Omental fat pad (tissue), 4 donors: ENCODE measurements at places on chromosomes 5 and 9.

DNA sequence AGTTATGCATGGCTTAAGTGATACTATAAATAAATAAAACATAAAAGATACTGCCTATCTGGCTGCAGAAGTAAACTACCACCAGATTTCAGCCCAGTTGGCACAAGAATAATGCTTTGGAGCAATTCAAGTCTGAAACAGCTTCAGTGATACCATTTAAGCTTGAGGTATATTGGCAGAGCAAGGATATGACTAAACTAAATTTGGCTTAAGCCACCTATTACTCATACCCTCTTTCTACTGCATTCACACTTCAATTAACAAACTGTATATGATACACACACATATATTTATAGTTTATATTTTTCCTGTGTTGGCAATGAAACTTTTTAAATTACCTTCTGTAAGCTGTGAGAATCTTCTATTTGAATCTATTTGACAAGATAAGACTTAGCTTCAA, 431.9 kb downstream of the ANXA1 start:
- no peak for DNase-seq

DNA sequence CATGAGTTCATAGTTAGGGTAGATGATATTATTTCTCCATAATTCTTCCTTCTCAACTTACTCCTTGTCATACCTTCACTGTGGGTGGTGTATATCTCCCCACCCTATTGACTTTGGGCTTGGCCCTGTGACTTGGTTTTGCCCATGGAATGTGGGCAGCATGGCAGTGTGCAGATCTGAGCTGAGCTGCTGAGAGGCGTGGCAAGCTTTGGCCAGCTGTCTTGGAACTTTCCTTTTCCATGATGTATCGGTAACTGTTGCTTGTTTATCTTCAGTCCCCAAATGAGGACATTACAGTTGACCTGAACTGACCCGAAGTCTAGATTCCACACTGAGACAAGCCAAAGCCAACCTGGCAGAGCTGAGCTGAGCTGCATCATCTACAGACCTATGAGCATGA, 70.4 kb downstream of the RALGPS1 start:
- DNase-seq: no peak

DNA sequence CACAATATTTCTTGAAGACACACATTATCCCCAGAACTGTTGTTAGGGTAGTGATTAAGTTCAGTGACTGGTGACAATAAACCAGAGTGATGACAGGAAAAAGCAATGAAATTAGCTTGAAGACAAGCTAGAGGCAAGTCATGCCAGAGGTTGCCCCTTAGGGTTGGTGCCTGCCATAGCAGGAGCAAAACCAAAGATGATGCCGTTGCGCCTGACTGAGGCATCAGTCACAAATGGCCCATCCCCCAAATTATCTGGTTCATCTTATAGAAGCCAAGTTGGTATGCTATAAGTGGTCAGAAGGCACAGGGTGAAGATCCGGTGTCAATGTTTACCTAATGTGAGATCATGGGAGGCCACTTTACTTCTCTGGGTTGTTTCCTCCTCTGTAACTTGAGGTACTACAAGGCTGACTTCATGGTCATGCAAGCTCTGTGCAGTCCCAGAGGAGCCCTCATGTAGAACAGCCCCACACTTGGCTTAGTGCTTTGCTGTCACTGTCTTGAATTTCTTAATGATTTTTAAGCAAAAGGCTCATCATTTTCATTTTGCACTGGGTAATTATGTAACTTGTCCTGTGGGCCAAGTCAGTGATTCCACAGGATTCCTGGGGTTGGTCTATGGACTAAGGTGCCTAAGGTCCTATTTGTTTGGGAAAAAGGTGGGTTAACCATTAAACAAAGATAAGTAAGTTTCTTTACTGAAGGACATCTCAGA, 211.3 kb downstream of the MAN2A1 start:
- DNase-seq: no peak

- DNase-seq: no peak
Measured at GRCh38 chr5:33465120-33465519, 24.4 kb downstream of the TARS1 start.

- no peak for DNase-seq
Measured at GRCh38 chr5:122295138-122295537, 16.9 kb upstream of the SNCAIP start.

- no peak for DNase-seq
Measured at GRCh38 chr5:180586870-180587269, 4.4 kb downstream of the SCGB3A1 start.

GRCh38 chr9:88538311-88539085, 3.5 kb downstream of the NXNL2 start:
- DNase-seq: no peak

DNA sequence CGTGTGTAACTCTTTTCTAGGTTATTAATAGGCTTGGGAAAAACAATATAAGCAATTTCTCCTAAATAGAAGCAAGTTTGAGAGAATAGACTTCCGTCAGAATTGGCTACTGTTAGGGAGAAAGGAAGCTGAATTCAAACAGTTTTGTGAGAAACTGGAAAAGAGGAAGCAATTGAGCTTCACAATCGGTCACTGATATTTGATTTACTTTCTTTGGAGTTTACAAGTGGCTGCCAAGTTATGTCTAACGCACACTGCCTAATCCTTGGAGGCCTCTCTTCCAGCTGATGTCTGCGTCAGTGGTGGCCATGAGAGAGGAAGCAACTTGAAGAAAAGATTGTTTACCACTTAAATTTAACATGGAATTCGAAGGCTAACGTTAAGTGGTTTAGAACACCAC, 319.5 kb downstream of the ADGRV1 start:
- DNase-seq: no peak

- no peak for DNase-seq
Measured at GRCh38 chr5:77973253-77973609, 197.1 kb upstream of the TBCA start.

- no peak for DNase-seq
Measured at GRCh38 chr5:93658044-93658443, 75.0 kb downstream of the NR2F1 start.

DNA sequence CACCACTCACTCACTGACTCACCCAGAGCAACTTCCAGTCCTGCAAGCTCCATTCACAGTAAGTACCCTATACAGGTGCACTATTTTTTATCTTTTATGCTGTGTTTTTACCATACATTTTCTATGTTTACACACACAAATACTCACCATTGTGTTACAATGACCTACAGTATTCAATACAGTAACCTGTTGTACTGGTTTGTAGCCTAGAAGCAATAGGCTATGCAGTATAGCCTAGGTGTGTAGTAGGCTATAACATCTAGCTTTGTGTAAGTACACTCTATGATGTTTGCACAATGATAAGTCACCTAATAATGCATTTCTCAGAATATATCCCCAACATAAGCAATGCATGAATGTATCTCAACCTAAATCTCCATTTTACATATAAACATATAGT, 541.1 kb downstream of the NR2F1-AS1 start:
- no peak for DNase-seq

DNA sequence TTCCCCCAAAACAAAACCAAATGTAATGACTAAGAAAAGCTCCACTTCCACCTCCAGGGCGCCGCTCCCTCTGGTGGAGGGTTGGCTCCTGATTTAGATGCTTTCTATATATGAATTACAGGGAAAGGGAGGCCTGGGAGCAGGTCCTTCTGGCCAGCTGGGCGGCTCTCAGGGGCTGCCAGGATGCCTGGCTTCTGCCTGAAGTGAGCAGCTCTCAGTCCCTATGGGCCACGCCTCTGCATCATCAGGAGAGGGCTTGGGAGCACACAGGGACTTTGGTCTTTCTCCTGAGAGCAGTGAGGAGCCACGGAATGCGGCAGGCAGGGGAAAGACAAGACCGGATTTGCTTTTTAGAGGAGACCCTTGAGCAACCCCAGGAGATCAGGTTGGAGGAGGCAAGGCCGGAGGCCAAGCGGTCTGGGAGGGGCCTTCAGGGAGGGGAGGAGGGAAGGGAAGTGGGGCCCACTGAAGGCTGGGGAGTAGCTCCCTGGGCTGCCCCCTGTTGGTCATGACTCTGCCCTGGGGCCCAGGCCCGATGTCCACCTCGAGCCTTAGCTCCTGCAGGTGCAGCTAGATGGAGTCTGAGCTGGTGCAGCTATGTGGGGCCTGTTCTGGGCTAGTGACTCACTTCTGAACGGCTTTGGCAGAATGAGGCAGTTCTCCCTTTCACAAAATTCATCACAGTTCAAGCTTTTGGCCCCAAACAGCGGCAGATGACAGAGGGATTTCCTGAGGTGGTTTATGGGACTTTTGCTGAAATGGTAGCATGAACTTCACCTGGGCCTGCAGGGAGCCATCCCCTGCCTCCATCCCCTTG, 11.3 kb upstream of the GRHPR start:
- no peak for DNase-seq

DNA sequence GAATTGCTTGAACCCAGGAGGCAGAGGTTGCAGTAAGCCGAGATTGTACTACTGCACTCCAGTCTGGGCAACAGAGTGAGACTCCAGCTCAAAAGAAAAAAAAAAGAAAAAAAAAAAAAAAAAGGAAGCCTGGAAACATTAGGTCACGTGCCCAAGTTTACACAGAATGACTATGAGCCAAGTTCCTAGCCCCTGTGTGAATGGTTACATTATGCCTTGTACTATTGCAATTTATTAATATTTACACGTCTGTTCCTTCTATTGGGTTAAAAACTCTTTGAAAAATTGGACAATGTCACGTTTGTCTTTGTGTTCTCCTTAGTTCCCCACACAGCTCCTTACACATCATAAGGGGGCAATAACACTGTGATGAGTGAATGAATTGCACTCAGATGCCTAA, 33.5 kb upstream of the SLC28A3 start:
- DNase-seq: no peak

GRCh38 chr5:96259151-96259772, 173.8 kb downstream of the PCSK1 start:
- no peak for DNase-seq

DNA sequence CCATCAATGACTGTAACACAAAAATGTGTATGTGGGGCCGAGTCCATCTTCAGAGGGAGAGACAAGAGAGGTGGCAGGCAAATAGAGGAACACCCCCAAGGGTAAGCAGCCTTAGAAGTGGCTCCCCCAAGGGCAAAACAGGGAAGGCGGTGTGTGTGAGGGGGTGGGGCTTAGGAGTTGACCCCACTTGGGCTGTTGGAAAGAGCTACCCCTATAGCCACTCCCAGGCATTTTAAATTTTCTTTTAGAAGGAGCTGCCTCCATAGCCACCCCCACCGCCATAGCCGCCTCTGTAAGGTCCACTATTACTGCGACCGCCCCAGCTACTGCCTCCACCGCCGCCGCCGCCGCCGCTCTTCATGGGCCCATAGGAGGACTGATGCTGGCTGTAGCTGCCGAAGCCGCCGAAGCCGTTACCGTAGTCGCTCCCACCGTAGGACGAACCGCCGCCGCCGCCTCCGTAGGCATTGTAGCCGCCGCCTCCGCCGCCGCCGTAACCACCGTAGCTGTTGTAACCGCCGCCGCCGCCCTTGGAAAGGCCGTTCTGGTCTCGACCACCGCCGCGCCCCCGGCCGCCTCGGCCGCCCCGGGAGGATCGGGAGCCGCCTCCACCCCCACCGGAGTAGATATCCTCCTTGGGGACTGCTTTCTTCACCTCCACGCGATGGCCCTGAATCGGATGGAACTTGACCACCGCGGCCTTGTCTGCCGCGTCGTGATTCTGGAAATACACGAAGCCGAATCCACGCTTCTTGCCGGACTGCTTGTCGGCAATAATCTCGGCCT, 1.1 kb downstream of the HNRNPA0 start:
- DNase-seq: no peak

- no peak for DNase-seq
Measured at GRCh38 chr5:65247594-65247993, 234.1 kb downstream of the ADAMTS6 start.

GRCh38 chr9:79408200-79408599, 163.6 kb upstream of the TLE4 start:
- no peak for DNase-seq

- no peak for DNase-seq
Measured at GRCh38 chr9:94818178-94818541, 91.7 kb downstream of the AOPEP start.

- no peak for DNase-seq
Measured at GRCh38 chr9:111400564-111400898, 70.5 kb upstream of the OR2K2 start.

- DNase-seq: no peak
Measured at GRCh38 chr9:121998513-121999049, 94.5 kb downstream of the TTLL11 start.

- no peak for DNase-seq
Measured at GRCh38 chr5:32679218-32679617, 31.9 kb upstream of the NPR3 start.

DNA sequence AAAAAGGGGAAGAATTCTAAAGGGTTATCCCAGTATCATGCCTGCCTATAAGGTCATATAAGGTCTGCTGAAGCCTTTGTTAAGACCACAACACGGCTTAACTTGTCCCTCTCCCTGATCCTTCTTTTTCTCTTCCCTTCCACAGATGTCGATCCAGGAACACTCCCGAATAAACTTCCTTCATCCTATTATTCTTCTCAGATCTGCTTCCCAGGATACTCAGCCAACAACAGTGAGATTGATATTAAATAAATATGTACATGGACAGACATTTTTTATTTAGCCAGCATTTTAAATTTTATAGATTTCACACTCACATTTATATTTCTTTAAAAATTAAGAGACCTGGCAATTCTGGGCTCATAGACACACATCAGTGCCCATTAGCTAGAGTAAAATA, 44.1 kb downstream of the DPYSL3 start:
- no peak for DNase-seq

DNA sequence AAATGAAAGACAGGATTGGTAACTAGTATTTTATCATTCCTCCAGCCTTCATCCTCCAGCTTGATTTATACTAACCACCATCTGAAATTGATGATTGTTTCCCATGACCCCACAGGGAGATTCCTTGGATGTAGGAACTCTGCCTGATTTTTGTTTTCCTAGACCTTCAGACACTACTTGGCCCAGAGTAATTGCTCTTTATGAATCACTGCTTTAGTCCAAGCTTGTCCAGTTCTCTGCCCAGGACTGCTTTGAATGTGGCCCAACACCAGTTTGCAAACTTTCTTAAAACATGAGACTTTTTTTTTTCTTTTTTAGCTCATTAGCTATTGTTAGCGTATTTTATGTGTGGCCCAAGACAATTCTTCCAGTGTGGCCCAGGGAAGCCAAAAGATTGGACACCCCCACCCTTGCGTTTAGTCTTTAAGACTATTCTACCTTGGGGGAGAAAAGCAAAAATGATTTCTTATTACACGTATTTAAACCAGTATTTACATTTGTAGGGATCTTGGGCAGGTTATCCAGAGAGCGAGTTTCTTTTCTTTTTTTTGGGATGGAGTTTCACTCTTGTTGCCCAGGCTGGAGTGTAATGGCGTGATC, 18.4 kb downstream of the BASP1 start:
- no peak for DNase-seq

DNA sequence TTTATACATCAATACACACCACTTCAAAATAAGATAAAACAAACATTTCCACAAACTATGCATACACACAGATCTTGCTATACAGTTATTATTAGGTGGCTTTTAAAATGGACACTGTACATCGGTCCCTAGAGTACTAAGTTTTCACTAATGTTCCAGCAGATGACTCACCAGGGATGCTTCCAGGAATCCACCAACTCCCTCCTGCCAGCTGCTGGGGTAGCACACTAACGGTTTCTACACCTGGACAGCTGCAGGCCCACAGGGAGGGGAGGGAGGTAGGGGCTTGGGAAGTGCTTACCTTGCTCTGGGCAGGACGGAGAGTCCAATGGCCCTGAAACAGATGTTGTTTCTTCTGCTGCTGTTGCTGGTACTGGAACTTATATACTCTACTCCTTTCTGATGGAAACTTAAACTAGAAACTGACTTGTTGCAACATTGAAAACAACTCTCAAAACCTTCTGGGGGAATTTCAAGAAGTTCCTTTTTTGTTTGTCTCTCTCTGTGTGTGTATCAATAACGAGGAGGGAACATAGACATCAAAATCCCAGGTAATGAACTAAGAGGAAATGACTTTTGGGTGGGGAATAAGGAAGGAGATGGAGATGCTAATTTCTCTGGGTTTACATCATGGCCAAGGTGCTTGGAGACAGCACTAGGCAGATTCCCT, at the start of gene IL12B:
Gene IL12B (minus strand): TSS at position 357 of the 670 bp plus-strand sequence. CDS start 3,705 bp downstream, outside the sequence.
- DNase-seq: no peak
